ENCODE measurements at places on chromosomes 2 and 18.

DNA sequence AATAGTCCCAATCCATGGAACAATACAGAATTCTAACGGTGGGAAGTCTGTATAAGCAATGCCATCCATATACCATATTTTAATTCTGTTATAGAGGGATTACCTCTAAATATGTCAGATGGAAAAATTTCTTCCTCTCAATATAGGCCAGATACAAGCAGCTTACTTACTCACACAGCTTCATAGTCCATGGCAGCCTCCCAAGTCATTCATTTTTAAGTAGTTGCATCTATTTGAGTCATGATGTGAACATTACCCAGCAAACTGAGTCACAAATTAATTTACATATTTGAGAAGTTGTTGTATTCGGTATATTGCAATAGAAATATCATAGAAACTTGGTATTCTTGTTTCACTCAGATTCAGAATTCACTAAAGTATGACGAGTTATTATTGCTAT, 20.3 kb downstream of the TBR1 start:
- no peaks in the 10 kb centered on the region for H3K27me3 ChIP-seq
- no peaks in the 10 kb centered on the region for H3K36me3 ChIP-seq
- H3K4me3 ChIP-seq = no peak overlapping the region
- no peaks in the 10 kb centered on the region for H3K4me1 ChIP-seq
- no peak overlapping the region for H3K27ac ChIP-seq
- no peak for DNase-seq

GRCh38 chr2:241728627-241729026, 5.8 kb upstream of the D2HGDH start:
- no peak overlapping the region for H3K4me3 ChIP-seq
- H3K27ac ChIP-seq = no peak overlapping the region
- no peaks in the 10 kb centered on the region for H3K36me3 ChIP-seq
- no peaks in the 10 kb centered on the region for H3K27me3 ChIP-seq

DNA sequence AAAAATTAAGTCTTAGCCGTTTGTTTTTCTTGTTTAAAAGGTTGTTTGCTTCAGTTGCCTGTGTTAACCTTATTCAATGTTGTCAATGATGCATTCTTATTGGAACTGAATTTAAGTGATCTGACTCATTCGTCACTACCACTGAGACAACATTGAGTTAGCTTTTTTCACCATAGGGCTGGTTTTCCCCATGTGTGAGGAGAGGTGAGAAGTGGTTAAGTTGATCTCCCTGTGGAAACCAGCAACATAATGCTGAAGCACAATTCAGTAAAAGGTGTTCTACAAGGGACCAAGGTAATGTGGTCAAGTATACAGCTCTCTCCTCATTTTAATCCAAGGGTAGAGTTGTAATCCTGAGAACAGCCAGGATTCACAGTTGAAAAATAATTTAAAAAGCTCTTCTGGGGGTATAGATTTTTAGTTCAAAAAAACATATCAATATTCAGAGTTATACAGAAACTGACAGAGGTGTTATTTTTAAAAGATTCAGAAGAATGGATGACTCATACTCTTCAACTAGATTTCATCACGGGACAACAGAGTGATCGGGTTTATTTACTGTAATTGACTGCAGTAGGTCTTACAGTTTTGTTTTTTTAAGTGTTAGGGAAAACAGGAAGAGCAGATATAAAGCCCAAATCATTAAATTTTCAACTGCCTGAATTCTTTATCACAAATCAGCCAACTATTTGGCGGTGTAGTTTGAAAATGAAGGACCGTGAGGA, 12.6 kb downstream of the NOP58 start:
- H3K4me3 ChIP-seq = no peak overlapping the region
- H3K27ac ChIP-seq = no peak overlapping the region
- H3K36me3 ChIP-seq = peaks cover 78% of the 10 kb centered on the region
- H3K27me3 ChIP-seq = no peaks in the 10 kb centered on the region
- no peaks in the 10 kb centered on the region for H3K4me1 ChIP-seq

GRCh38 chr2:28726177-28726576, 25.5 kb upstream of the PPP1CB start:
- no peaks in the 10 kb centered on the region for H3K36me3 ChIP-seq
- no peak overlapping the region for H3K4me3 ChIP-seq
- H3K27me3 ChIP-seq = no peaks in the 10 kb centered on the region
- H3K4me1 ChIP-seq = no peaks in the 10 kb centered on the region
- no peak overlapping the region for H3K27ac ChIP-seq

GRCh38 chr2:240886023-240886565, 9.9 kb downstream of the MAB21L4 start:
- no peaks in the 10 kb centered on the region for H3K4me1 ChIP-seq
- no peak overlapping the region for H3K27ac ChIP-seq
- DNase-seq = no peak
- H3K4me3 ChIP-seq = no peak overlapping the region

DNA sequence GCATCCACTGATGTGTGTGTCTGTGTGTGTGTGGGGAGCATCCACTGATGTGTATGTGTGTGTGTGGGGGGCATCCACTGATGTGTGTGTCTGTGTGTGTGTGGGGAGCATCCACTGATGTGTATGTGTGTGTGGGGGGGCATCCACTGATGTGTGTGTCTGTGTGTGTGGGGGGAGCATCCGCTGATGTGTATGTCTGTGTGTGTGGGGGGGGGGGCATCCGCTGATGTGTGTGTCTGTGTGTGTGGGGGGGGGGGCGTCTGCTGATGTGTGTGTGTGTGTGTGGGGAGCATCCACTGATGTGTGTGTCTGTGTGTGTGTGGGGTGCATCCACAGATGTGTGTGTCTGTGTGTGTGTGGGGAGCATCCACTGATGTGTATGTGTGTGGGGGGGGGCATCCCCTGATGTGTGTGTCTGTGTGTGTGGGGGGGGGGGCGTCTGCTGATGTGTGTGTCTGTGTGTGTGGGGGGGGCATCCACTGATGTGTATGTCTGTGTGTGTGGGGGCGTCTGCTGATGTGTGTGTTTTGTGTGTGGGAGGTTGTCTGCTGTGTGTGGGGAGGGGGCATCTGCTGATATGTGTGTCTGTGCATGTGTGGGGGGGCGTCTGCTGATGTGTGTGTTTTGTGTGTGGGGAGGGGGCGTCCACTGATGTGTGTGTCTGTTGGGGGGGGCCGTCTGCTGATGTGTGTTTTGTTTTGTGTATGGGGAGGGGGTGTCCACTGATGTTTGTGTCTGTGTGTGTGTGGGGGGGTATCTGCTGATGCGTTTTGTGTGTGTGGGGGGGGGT, 125.9 kb downstream of the NFATC1 start:
- no peaks in the 10 kb centered on the region for H3K27me3 ChIP-seq
- DNase-seq = no peak
- H3K4me1 ChIP-seq = peaks cover 40% of the 10 kb centered on the region
- peak overlapping the region; percentile 55 for H3K4me3 ChIP-seq

DNA sequence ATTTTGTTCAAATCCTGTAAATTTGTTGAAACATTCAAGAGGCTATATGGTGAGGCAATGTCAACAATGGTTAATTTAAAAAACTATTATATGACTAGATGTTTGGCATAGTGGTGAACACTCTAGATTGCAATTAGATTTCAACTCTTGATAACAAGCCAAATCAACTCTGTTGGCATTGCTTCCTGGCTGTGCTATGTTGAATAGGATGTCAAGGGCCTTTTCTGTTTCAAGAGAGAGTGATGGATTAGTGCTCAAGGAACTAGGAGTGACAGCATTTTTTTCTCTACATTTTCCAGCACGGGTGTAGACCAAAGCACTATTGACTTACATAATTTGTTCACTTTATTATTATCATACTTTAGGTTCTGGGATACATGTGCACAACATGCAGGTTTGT, 172.4 kb upstream of the KCNH7 start:
- H3K27me3 ChIP-seq = no peaks in the 10 kb centered on the region
- no peak for DNase-seq
- no peaks in the 10 kb centered on the region for H3K4me1 ChIP-seq
- no peak overlapping the region for H3K27ac ChIP-seq

DNA sequence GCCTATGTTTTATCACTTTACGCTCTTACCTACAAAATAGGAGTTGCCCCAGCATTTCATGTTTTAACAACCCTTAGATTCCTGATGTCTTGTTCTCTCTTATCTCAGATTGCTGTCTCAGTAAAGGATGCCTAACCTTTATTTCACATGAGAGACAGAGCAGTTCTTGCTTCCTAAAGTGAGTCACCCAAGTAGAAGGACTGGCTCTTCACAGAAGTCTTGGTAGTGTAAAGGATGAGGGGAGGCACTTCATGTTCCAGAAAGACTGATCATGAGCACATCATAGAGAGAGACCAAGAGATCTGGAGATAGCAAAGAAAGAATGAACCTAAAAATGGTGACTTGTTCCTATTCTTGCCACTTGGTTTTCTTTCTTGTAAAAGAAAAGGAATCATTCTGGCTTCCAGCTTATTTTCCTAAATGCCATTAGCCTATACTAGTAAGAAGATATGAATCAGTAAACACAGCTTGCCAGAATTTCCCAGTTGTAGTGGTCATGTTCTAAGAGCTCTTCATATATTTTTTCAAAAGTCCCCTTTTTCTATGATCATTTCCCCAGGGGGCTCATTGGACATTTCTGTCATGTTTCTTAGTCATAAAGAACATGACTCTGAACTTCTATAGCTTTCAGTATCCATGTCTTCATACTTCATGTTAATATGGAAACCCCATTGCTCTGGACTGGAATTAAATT, 54.9 kb downstream of the MAPRE2 start:
- H3K36me3 ChIP-seq = peaks cover 41% of the 10 kb centered on the region
- no peak overlapping the region for H3K4me3 ChIP-seq
- no peak overlapping the region for H3K27ac ChIP-seq
- H3K4me1 ChIP-seq = no peaks in the 10 kb centered on the region
- no peaks in the 10 kb centered on the region for H3K27me3 ChIP-seq

GRCh38 chr18:57205641-57206040, 58.8 kb downstream of the BOD1L2 start:
- H3K27ac ChIP-seq = no peak overlapping the region
- DNase-seq = no peak

GRCh38 chr2:60465736-60466135, 87.7 kb downstream of the BCL11A start:
- no peak overlapping the region for H3K27ac ChIP-seq
- DNase-seq = no peak
- no peaks in the 10 kb centered on the region for H3K27me3 ChIP-seq

DNA sequence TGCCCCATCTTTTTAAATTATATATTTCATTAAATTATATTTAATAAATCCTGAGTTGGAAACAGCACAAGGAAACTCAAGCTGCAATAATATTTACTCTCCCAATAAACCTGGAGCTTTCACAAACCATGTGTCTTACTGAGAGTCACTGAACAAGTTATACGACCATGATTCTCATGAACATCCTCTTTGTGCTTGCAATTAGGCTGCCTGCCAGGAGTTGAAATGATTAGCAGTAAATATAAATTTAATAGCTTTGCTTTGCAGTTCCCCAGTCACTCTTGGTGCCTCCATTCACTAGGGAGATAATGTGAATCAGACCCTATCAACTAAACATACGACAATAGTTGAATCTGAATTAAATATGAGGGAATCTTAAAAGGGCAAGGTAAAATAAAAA, 905.1 kb downstream of the NRXN1 start:
- H3K27ac ChIP-seq = no peak overlapping the region
- H3K36me3 ChIP-seq = no peaks in the 10 kb centered on the region
- H3K27me3 ChIP-seq = no peaks in the 10 kb centered on the region
- no peak for DNase-seq
- no peak overlapping the region for H3K4me3 ChIP-seq
- H3K4me1 ChIP-seq = no peaks in the 10 kb centered on the region

DNA sequence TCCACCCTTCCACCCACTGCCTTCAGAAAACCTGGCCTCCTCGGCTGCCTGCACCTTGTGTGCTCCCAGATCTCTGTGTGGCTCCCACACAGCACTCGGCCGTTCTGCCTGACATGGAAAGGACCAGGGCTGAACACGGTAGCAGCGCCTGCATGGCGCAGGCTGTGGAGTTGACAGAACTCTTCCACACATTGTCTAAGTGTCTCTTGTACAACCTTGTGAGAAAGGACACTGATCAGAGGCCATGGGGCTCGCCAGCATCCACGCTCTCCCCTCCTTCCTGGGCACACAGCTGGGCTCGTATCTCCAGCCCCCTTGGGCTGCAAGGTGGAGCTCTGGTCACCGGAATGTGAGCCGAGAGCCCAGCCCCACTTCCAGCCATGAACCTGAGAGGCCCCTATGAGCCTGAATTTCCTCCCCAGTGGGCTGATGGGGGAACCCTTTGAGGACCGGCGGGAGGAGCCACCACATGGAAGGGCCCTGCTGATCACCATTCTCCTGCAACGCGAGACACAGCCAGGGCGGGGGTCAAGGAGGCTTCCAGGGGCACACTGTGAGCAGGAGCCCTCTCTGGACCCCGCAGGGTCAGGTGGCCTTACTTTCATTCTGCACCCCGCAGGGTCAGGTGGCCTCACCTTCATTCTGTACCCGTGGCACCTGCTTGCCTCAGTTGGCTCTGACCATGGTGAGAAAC, 314.2 kb upstream of the MYT1L start:
- H3K27me3 ChIP-seq = no peaks in the 10 kb centered on the region
- no peak overlapping the region for H3K27ac ChIP-seq
- H3K36me3 ChIP-seq = no peaks in the 10 kb centered on the region
- no peak for DNase-seq
- no peaks in the 10 kb centered on the region for H3K4me1 ChIP-seq

Data from Karpas-422 (cell line).